ENCODE measurements at places on chromosomes 4 and X.

DNA sequence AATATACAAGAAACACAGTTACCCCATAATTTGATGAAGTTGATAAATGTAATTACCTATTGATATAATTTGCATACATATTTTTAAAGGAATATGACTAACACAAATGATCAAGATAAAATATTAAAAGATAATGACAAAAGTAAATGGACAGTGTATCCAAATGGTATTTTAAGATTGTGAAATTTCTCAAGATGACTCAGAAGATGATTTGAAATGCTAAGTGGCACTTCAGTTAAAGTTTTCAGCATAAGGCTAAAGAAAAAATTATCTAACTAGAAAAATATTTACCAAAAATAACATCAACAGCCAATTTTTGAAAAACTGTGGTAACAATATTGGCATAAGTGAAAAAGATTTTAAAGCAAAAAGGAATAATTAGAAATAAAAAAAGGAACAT is 248.4 kb upstream of the NDST4 start:
- H3K36me3 ChIP-seq = no peaks in the 10 kb centered on the region
- DNase-seq = no peak
- H3K27me3 ChIP-seq = no peaks in the 10 kb centered on the region

DNA sequence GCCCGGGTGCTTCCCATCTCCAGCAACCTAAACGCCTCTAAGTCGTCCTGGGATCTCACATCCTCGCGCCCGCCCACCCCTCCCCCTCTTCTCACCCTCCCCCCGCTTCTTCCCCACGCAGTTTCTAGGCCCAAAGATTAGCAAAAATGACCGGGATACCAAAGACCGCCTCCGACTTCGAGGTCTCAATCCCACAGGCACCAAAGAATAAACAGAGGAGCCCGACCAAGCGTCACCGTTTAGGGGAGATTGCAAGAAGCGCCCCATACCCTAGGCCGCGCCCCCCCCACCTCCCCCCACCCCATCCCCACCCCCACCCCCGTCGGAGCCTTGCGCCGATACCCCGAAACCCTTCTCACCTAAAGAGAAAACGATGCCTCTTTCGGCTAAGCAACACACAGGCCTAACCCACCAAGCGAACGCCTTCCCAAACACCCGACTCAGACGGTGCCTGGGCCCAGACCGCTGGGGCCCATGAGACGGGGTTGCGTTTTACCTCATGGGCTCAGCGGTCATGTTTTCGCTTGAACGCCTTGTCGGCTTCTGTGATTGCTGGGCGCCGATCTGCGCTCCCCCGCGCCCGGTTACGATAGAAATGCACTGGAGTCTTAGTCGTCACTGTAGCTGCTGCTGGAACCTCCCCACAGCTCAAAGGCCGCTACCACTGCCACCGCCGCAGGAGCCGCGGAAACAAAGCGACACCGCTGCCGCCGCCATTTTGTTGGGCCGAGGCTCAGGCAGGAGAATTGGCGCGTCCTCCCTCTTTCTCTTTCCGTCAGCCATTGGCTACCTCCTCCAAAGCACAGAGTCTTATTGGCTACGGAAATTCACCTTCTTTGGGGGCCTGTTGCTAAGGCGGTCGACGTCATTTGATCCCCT is at the start of gene ATRX:
Gene ATRX (minus strand): TSS at position 731 of the 879 bp plus-strand sequence. CDS start 215 bp downstream, at position 516.
- no peaks in the 10 kb centered on the region for H3K4me1 ChIP-seq
- peak within 1 kb of the TSS; percentile 61 for H3K4me3 ChIP-seq
- no peaks in the 10 kb centered on the region for H3K36me3 ChIP-seq
- peak; percentile 63 for DNase-seq
- H3K27ac ChIP-seq = peak within 1 kb of the TSS; percentile 86

GRCh38 chr4:67571975-67572374 is 13.4 kb downstream of the STAP1 start:
- no peak overlapping the region for H3K27ac ChIP-seq
- no peak for DNase-seq
- H3K27me3 ChIP-seq = no peaks in the 10 kb centered on the region
- no peak overlapping the region for H3K4me3 ChIP-seq

GRCh38 chr4:41148292-41148691 is 66.0 kb downstream of the APBB2 start:
- H3K27me3 ChIP-seq = no peaks in the 10 kb centered on the region
- peak overlapping the region; percentile 89 for H3K27ac ChIP-seq
- no peak for DNase-seq
- H3K4me3 ChIP-seq = no peak overlapping the region
- H3K4me1 ChIP-seq = no peaks in the 10 kb centered on the region

GRCh38 chrX:24214568-24214967 is 65.0 kb downstream of the ZFX start:
- no peak overlapping the region for H3K4me3 ChIP-seq
- peaks cover 43% of the 10 kb centered on the region for H3K36me3 ChIP-seq
- no peaks in the 10 kb centered on the region for H3K4me1 ChIP-seq

DNA sequence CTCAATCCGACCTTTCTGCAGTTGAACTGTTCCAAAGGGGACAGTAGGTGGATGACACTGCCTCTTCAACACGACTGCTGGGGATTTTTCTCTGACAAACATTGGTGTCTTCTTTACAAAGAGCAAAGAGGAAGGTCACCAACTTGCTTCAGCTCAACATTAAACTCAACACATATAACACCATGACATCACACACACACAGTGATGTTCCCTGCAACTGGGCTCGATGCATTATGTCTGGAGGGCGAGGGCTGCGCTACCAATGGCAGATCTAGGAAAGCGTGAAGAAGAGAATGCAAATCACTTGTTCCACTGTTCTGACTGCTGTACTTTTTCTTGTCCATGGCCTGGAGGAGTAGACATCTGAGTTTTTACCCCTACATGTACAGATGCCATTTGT is 385.9 kb downstream of the UNC5C start:
- no peaks in the 10 kb centered on the region for H3K36me3 ChIP-seq
- H3K4me3 ChIP-seq = no peak overlapping the region
- no peak overlapping the region for H3K27ac ChIP-seq
- no peaks in the 10 kb centered on the region for H3K4me1 ChIP-seq
- DNase-seq = no peak

- DNase-seq = no peak
- no peaks in the 10 kb centered on the region for H3K36me3 ChIP-seq
- H3K4me3 ChIP-seq = no peak overlapping the region
- H3K4me1 ChIP-seq = no peaks in the 10 kb centered on the region
Measured at GRCh38 chr4:151296227-151296626, 19.3 kb downstream of the PRSS48 start.
